ENCODE measurements at places on chromosomes 7 and 10.

GRCh38 chr7:101140339-101140699, 13.4 kb downstream of the SERPINE1 start:
- DNase-seq: no peak

DNA sequence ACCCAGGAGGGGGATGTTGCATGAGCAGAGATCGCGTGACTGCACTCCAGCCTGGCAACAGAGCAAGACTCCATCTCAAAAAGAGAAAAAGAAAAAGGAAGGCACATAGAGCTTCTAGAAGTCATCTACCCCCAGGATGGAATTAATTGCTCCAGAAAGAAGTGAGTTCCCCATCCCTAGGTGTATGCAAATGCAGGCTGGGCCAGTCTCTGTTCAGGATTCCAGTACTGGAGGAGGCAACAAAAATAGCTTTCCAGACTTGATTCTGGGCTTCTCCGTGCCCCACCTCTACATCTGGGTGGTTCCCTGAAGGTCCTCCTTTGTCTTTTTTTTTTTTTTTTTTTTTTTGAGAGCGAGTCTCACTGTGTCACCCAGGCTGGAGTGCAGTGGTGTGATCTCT, 28.6 kb downstream of the CASTOR2 start:
- DNase-seq: no peak

GRCh38 chr10:26214551-26215395, 1.8 kb upstream of the GAD2 start:
- DNase-seq: no peak

DNA sequence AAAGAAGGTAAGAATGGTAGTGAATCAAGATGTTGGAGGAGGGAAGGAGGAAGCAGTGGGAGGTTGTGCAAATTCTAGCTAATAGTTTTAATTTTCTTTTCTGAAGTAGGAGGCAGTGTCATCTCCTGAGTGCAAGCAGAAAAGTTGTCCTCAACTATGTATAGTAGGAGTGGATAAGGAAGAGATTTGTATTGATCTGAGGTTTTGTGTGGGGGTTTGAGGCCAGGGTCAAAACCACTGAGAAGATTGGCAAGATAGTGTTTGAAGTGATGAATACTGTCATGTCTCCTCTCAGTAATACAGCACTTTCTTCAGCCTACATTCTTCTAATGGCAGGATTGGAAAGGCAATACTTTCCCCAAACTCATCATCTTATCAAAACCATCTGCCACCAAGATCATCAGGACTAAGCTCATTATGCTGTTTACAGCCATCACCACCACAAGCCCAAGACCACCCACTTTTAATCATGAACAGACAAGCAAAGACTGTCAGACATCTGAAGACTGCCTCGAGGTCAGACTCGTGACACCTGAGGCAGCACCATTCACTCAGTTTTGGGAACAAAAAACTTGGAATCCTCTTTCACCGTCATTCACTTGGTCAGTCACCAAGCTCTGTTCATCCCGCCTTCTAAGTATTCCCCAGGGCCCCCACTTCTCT, 1.5 kb upstream of the MIOS start:
- no peak for DNase-seq

DNA sequence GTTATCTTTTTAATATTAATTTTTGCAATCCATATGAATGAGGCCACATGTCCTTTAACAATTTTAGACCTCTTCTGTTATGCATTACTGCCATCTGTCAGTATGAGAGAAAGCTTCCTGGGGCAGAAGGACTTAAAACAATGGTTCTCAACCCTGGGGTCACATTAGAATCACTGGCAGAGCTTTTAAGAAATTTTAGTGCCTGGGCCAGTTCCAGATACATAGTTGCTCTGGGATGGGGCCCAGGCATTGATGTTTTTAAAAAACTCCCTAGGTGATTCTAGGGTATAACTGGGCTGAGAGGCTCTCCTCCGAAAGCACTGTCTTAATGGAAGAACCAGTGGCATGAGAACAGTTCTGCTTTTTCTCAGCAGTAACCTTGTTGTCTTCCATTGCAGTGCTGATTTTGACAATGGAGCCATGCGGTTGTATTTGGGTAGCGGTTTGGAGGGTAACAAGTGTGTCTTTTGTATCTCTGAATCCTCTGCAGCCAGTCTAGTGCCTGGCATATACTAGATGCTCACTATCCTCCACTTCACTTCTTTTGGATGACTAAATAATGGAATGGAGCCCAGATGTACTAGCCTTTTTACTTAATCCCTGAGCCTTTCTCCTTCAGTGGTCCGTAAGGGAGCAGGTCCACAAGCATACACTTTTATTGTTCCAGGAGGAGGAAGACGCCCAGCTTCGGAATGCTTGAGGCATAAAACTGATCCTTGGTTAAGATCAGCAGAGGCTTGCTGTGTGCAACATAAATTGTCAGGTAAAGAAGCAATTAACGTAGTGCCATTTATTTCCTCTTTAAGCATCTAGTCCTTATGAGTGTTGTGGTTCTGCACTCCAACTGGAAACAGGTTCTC, 227.1 kb downstream of the AUTS2 start:
- DNase-seq: no peak

Measured in NCI-H1048 (cell line).